CD8-positive, alpha-beta memory T cell (primary cell): ENCODE measurements at places on chromosomes 11 and 22.

- H3K27me3 ChIP-seq, result no peaks in the 10 kb centered on the region
- H3K36me3 ChIP-seq, result no peaks in the 10 kb centered on the region
- H3K27ac ChIP-seq, result no peak overlapping the region
- no peaks in the 10 kb centered on the region for H3K4me1 ChIP-seq
- no peak overlapping the region for H3K4me3 ChIP-seq
Measured at GRCh38 chr11:87128372-87128771, 90.6 kb downstream of the TMEM135 start.

DNA sequence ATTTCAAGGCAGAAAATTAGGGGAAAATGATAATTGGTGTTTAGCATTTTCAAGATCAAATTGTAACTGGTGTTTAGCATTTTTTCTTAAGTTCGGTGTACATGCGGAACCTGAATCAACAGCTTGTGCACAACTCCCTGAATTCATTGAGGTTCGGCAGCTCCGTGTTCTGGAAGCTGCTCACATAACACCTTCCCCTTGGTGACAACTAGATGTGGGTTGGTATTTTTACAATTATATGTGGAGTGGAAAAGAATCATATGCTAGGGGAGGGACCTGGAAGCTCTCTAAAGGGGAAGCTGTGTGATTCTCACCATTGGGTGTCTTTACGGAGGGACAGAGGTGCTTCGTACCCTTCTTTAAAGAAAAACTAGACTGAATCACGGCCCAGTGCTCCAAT, 199.0 kb upstream of the MTNR1B start:
- no peak overlapping the region for H3K4me3 ChIP-seq
- no peak overlapping the region for H3K27ac ChIP-seq
- DNase-seq, result no peak

DNA sequence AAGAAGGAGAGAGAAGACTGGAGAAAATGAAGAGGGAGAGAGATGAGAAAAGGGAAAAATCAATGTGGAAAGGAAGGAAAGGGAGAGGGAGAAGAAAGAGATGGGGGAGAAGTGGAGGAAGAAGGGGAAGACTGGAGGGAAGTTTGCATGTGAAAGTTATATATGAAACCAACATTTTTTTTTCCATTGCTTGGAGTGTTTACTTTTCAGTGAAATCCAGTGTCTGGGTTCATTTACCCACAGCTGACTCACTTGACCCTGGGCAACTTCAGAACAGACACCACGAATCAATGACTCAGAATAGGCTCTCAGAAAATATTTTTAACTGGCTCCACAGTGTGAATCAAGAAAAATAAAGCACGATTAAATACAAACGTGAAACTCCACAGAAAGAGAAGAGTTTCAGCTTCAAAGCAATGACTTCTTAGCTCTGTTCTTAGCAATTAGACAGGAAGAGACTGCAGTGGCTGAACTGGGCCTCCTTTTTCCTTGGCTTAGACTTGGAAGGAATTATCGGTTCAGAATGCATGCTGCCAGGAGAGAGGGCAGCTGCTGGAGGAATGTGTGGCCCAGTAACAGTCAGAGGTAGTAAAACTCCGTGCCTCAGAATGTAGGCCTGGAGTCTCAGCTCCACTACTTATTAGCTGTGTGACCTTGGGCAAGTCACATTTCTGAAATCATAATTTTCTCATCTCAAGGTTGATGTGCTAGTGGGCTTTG, 237.5 kb downstream of the MIAT start:
- H3K27ac ChIP-seq, result no peak overlapping the region
- H3K4me3 ChIP-seq, result no peak overlapping the region
- DNase-seq, result no peak
- no peaks in the 10 kb centered on the region for H3K4me1 ChIP-seq
- no peaks in the 10 kb centered on the region for H3K36me3 ChIP-seq
- H3K27me3 ChIP-seq, result no peaks in the 10 kb centered on the region

DNA sequence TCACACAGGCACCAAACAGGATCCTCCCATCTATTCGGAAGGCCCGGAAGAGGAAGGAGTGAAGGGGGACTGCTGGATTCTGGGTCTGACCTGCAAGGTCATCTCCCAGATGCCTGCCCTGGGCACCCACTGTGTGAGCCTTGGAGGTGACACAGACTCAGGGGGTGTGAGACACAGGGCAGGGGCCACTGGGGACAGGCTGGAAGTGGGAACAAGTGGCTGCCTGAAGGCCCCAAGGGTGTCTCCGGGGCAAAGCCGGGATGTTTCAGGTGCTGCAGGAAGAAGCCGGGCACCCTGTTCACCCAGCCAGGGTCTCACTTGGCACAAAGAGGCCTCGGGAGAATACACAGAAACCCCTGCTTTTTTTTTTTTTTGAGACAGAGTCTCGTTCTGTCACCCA, 385.5 kb downstream of the CTTN start:
- H3K4me3 ChIP-seq, result no peak overlapping the region
- H3K27me3 ChIP-seq, result no peaks in the 10 kb centered on the region
- no peaks in the 10 kb centered on the region for H3K36me3 ChIP-seq
- DNase-seq, result no peak
- no peaks in the 10 kb centered on the region for H3K4me1 ChIP-seq
- H3K27ac ChIP-seq, result no peak overlapping the region

GRCh38 chr11:130049328-130049771, 20.3 kb upstream of the APLP2 start:
- H3K27ac ChIP-seq, result no peak overlapping the region
- DNase-seq, result no peak
- H3K4me3 ChIP-seq, result no peak overlapping the region
- H3K4me1 ChIP-seq, result no peaks in the 10 kb centered on the region
- H3K36me3 ChIP-seq, result no peaks in the 10 kb centered on the region
- no peaks in the 10 kb centered on the region for H3K27me3 ChIP-seq

- no peak overlapping the region for H3K4me3 ChIP-seq
- no peaks in the 10 kb centered on the region for H3K4me1 ChIP-seq
- H3K27me3 ChIP-seq, result no peaks in the 10 kb centered on the region
- no peak overlapping the region for H3K27ac ChIP-seq
Measured at GRCh38 chr11:72924568-72925190, 110.5 kb downstream of the ATG16L2 start.

DNA sequence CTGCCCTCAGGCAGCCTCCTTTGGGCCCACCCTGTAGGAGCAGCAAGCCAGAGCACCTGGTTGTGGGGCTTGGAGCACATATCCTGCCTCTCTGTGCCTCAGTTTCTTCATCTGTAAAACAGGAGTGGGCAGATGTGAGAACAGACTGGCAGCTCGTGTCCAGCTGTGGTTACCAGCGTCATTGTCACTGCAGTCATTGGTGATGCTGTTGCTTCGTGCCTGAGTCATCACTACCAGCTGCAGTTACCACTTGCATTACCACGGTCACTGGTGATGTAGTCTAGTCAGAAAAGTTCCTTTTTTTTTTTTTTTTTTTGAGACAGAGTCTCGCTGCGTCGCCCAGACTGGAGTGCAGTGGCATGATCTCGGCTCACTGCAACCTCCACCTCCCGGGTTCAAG, 20.4 kb downstream of the RSPH14 start:
- DNase-seq, result no peak
- no peak overlapping the region for H3K27ac ChIP-seq
- no peak overlapping the region for H3K4me3 ChIP-seq
- H3K36me3 ChIP-seq, result no peaks in the 10 kb centered on the region
- peaks cover 16% of the 10 kb centered on the region for H3K4me1 ChIP-seq

DNA sequence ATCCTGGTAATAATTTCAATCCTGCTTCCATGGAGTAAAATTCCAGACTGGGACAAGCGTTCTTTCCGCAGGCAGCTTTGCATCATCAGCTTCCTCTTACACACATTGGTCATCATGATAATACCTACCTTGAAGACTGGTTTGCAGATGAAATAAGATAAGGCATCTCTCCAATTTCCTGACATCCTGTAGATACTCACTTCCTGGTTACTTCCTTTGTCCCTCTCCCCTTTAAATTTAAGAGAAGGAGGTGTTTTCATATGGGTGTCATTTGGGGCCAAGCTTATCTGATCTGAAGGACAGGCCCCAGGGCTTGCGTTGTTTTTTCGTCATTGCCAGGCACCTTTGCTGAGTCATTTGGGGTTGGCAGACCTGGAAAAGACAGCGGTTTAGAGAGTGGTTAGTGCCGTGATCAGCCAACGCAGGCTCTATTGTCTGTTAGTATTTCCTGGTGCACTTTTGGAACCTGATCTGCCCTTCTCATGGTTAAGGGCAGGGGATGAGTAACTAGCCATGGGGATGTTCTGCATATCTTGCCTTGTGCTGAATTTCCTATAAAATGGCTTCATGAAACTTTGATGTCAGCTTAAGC, 24.1 kb downstream of the GRAMD1B start:
- H3K27ac ChIP-seq, result no peak overlapping the region
- H3K36me3 ChIP-seq, result no peaks in the 10 kb centered on the region
- no peaks in the 10 kb centered on the region for H3K27me3 ChIP-seq
- H3K4me3 ChIP-seq, result no peak overlapping the region
- peaks cover 30% of the 10 kb centered on the region for H3K4me1 ChIP-seq

- no peak overlapping the region for H3K4me3 ChIP-seq
- no peaks in the 10 kb centered on the region for H3K27me3 ChIP-seq
- no peak for DNase-seq
- no peaks in the 10 kb centered on the region for H3K4me1 ChIP-seq
- H3K36me3 ChIP-seq, result no peaks in the 10 kb centered on the region
- no peak overlapping the region for H3K27ac ChIP-seq
Measured at GRCh38 chr22:28021116-28021997, 102.3 kb upstream of the PITPNB start.

- H3K4me1 ChIP-seq, result no peaks in the 10 kb centered on the region
- H3K36me3 ChIP-seq, result no peaks in the 10 kb centered on the region
- H3K4me3 ChIP-seq, result no peak overlapping the region
- H3K27ac ChIP-seq, result no peak overlapping the region
Measured at GRCh38 chr11:87007963-87008362, 29.8 kb upstream of the TMEM135 start.

DNA sequence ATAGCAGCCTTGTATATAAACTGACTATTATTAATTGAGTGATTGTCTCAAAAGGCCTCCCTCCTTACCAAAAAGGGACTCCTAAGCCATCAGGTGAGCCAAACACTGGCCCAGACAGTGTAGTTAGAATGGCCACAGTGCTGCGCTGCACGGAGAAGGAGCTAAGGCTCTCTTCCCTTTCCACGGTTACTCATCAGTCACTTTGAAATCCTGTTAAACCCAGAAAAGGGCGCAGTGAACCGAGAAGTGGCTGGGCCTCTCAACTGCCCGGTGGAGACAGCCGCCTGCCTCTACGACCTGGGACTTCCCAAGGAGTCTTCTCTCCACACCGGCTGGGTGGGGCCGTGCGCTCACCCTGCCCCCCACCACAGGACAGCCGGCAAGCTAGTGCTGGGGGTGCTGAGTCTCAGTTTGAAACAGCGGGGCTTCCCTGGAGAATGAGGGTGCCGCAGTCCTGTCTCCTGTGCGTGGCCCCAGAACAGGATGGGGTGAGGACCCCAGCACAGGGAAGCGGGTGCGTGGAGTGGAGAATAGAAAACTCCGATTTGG, 1.3 kb downstream of the MYH9 start:
- H3K4me3 ChIP-seq, result peak overlapping the region; percentile 82
- no peaks in the 10 kb centered on the region for H3K36me3 ChIP-seq
- no peak for DNase-seq

- H3K4me1 ChIP-seq, result no peaks in the 10 kb centered on the region
- no peaks in the 10 kb centered on the region for H3K36me3 ChIP-seq
- H3K27ac ChIP-seq, result no peak overlapping the region
Measured at GRCh38 chr11:99449345-99449744, 428.6 kb downstream of the CNTN5 start.

DNA sequence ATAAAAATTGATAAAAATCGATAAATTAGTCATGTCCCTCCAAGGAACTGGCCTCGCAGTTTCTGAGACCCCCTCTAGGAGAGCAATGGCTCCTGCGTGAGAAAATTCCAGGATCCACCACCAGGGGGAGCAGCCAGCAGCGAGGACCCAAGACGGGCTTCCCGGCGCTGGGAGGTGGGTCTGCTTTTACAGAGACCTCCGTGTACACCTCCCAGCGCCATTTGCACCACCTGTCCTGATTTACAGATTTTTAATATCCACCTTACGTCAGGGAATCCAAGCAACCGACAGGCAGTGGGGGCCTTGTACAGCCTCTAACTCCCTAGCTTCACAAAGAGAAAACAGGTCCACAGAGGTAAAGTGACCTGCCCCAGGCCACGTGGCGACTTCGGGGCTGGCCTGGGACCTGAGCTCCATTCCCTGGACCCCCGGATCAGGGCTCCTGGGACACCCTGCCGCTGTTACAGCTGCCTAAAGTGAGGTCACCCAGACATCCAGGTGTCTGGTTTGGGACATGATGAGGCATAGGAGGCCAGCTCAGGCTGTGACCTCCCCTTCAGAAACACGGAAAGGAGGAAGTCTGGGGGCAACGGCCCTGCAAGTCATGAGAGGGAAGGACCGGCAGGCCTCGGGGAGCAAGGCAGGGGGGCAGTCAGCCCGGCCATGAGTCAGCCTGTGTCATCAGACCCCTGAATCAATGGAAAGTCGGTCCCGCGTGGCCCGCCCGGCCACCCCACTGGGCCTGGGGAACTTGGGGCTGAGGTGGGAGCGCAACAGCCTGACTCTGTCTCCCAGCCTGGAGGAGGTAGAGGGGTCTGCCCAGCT, 3.5 kb downstream of the OSM start:
- peak overlapping the region; percentile 7 for H3K4me3 ChIP-seq
- peaks cover 38% of the 10 kb centered on the region for H3K4me1 ChIP-seq
- H3K36me3 ChIP-seq, result no peaks in the 10 kb centered on the region
- peak; percentile 64 for DNase-seq
- no peak overlapping the region for H3K27ac ChIP-seq
- H3K27me3 ChIP-seq, result no peaks in the 10 kb centered on the region

GRCh38 chr11:34899633-34900016, 16.6 kb downstream of the APIP start:
- no peaks in the 10 kb centered on the region for H3K4me1 ChIP-seq
- H3K4me3 ChIP-seq, result no peak overlapping the region
- H3K36me3 ChIP-seq, result no peaks in the 10 kb centered on the region
- DNase-seq, result no peak
- no peak overlapping the region for H3K27ac ChIP-seq
- no peaks in the 10 kb centered on the region for H3K27me3 ChIP-seq

- no peak for DNase-seq
- H3K27me3 ChIP-seq, result no peaks in the 10 kb centered on the region
- H3K4me1 ChIP-seq, result peaks cover 6% of the 10 kb centered on the region
- H3K27ac ChIP-seq, result no peak overlapping the region
- peaks cover 10% of the 10 kb centered on the region for H3K36me3 ChIP-seq
- H3K4me3 ChIP-seq, result no peak overlapping the region
Measured at GRCh38 chr11:34936945-34937629, 20.7 kb downstream of the PDHX start.

DNA sequence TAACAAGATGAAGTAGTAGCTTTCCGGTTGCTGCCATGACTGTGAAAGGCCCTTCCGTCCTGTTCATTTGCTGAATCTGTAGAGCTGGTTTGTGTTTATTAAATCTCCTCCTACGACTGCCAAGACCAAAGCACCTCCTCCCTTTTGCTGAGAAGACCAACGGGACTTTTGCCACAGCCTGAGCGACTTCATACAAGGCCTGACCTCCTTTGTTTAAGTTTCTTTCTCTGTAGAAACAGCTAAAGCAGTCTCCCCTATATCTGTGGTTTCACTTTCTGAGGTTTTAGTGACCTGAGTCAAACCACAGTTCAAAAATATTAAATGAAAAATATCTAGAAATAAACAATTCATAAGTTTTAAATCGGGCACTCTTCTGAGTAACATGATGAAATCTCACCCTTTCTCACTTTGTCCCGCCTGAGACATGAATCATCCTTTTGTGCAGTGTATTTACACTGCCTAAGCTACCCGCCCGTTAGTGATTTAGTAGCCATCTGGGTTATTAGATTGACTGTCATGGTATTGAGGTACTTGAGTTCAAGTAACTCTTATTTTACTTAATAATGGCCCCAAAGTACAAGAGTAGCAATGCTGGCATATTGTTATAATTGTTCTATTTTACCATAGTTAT, 119.1 kb upstream of the LRRC4C start:
- H3K4me3 ChIP-seq, result no peak overlapping the region
- DNase-seq, result no peak
- no peaks in the 10 kb centered on the region for H3K27me3 ChIP-seq
- H3K36me3 ChIP-seq, result no peaks in the 10 kb centered on the region
- H3K27ac ChIP-seq, result no peak overlapping the region
